ENCODE measurements at places on chromosomes 3 and 15.

- no peak for DNase-seq
Observed at GRCh38 chr15:50148362-50148963, 29.4 kb upstream of the ATP8B4 start.

GRCh38 chr15:68930268-68931022, at the start of gene SPESP1:
SPESP1 (plus strand) TSS chr15:68930525; CDS start chr15:68930654, 129 bp downstream.
- DNase-seq: no peak

GRCh38 chr15:37100966-37101215, 542 bp upstream of the MEIS2 start:
- peak; percentile 26 for DNase-seq

DNA sequence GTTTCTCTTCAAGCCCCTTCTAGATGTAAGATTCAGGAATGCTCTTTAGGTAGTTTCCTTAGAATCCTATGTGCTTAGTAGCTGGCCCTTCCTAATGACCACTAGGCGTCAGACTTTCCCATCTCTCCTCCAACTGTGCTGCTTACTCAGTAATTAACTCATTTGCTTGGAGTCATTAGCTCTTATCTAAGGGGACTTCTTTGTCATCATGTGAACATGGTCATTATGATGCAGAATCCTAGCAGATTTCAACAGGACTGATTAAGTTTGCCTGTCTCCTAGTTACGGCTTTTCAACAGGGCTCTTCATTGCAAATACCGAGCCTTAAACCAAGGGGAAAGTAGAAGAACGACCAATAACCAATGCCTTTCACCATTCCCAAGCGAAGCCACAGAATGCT, 46.4 kb downstream of the GJD2 start:
- DNase-seq: no peak

DNA sequence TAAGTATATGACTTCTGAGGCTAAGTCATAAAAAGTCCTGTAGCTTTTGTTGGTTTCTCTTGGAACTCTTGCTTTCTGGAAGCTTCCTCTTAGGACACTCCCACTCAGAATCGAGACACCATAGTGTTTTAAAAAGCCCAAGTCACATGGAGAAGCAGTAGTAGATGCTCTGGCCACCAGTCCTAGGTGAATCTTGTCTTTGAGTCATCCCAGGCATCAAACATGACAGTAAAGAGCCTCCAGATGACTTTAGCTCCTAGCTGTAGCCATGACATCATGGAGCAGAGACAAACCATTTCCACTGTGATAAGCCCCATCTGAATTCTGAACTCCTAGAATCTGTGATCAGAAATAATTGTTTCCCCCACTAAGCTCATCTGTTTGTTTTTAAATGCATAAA, 42.1 kb downstream of the ISL2 start:
- no peak for DNase-seq

DNA sequence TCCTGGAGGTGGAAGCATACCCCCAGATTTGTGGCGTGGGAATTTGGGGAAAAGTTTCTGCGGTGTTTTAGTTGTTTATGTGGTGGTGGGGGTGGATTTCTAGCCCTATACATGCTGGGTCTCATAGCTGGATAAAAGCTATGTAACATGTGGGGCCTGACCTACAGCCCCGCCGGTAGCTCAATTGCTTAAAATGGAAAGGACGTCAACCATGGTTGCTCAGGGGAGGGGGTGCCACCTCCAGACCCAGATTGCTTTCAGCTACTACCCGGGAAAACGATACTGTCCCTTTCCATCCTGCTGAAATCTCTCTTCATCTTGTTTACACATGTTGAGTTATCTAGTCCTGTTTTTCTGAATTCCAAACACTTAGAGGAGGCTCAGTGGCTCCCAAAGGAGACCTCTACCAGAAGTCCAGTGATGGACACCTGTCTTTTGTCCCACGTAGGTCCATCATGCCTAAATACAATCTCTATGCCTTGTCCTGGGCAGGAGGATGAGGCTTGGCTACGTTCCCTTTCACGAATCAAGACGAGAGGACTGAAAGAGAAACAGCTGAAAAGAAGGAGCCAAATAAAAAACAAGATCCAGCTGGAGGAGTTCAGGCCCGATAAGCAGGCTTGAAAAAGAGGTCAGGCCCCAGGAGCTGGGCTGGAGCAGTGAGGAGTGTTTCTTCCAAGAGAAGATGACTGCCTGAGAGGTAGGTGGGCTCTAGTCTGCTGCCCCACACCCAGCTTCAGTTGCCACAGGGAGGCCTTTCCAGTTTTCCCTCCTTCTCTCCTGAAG, 72.1 kb upstream of the TPRG1 start:
- DNase-seq: no peak

Measured in activated CD8-positive, alpha-beta T cell treated with anti-CD3 and anti-CD28 coated beads for 36 hours (primary cell).